CD4-positive, alpha-beta T cell treated with Interleukin-10 for 1 hour (primary cell): ENCODE measurements at places on chromosomes 4 and X.

DNA sequence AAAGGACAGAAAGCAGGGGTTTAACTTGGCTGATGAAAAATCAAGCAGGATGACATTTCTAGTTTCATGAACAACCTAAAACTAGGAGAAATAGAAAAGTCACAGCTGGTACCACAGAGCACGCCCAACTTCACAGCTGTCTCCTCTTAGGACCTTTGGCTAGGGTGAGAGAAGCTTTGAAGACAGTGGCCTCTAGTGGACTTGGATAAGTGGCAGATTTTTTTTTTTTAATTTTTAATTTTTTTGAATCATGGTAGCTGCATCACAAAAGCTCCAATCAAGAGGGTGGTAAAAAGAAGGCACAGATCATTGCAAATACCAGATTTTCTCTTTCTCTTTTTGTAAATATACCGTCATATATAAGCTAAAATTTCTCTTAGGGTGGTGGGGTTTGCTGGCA is 20.2 kb upstream of the MAP3K15 start:
- no peak for DNase-seq

DNA sequence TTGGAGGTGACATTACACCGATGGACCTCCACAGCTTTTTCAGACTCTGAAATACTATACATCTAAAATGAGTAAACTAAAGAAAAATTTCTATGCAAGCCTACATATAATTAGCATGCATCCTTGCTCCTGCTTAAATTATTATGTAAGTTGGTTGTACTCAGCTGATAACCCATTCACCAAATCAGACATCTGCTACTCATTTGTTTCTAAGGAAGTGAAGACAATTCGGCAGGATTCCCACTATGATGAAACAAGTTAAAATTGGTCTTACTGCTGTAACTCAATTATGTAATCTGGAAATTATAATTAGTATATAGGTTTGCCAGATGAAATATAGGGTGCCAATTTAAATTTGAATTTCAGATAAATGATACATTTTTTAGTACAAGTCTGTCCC is 59.5 kb upstream of the FGF13 start:
- no peak for DNase-seq

DNA sequence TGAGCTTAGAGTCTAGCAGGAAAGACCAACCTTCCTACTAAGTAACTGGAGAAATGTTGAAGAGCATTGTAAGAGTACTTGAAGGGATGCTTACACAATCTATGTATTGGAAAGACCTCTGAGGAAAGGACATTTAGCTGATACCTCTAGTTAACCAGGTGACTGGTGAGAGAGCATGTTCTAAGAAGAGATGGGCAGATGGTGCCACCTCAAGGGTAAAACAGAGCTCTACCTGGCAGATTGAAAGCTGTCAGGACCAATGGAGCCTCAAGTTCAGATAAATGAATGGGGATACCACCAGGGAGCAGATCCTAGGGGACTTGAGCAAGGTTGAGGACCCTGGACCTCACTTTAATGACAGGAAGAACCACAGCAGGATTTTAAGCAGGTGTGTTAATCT is 196.4 kb downstream of the QDPR start:
- no peak for DNase-seq

DNA sequence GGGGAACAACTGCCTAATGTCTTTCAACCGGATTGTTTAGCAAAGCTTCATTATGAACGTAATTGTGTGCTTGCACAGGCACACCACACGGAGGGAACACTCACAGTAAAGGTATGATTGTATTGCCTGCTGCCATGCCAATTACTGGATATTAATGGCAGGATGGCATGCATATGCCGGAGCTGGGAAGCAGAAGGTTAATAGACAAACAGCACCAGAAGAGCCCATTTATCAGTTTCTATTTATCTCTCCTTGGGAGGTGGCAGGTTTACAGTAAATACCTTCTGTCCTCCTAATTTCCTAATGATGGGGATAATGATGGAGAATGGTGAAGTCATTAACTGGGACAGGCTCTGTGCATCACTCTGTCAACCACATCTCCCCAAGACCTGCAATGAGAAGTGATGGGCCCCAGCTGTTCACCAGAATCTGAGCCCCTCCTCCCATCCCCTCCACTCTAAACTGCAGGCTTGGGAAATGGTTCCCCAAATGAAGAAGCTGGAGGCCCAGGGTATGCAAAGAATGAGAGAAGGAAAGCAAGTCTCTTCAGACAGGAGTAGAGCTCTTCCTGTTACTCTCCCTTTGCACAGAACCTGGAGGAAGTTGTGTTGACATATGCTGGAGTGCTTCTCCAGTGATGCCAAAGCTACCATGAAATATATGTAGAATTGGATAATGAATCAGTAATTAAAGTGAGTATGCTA is 160.8 kb downstream of the NAA11 start:
- DNase-seq = no peak

DNA sequence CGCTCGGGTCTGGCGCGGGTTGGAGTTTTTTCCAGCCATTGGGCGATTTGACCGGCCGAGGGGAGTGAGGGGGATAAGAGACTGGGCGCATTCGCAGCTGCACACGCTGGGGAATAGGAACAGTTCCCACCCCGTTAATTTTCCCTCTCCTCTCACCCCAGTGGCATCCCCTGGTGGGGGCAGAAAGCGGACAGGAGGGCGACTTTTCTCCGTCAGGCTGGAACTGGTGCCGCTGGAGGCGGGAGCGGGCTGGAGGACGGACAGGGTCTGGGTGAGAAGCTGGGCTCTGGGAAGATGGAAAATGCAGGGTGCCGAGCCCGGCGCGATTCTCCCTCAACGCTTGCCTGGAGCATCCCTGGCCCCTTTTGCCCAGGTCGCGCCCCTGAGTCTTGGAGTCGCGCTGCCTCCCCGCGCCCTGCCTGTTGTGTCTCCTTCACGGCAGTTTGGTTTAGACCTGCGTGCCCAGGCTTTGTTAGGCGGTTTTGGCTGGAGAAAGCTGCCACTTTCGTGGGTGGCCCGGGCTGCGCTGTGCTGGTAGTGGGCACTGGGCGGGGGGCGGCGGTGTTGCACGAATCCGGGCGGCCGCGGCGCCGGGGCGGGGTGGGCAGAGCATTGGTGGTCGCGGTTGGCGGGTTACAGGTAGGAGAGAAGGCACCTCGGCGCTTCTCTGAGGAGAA is 2.0 kb downstream of the ADGRL3 start:
- DNase-seq = no peak

DNA sequence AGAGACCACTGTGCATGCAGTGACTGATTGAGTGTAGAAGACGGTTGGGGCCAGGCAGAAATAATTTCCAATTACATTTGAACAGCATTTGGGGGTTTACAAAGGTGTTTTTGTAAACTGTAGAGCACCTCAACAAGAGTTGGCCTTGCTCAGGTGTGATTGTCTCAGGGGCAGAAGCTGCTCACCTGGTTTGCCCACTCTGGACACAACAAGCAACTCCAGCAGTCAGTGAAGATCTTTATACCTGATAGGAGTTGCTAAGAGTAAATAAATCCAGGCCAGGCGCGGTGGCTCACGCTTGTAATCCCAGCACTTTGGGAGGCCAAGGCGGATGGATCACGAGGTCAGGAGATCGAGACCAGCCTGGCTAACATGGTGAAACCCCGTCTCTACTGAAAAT is 221.3 kb downstream of the RAB28 start:
- DNase-seq = no peak

- DNase-seq = no peak
Measured at GRCh38 chr4:100826808-100827548, 309.2 kb upstream of the EMCN start.

DNA sequence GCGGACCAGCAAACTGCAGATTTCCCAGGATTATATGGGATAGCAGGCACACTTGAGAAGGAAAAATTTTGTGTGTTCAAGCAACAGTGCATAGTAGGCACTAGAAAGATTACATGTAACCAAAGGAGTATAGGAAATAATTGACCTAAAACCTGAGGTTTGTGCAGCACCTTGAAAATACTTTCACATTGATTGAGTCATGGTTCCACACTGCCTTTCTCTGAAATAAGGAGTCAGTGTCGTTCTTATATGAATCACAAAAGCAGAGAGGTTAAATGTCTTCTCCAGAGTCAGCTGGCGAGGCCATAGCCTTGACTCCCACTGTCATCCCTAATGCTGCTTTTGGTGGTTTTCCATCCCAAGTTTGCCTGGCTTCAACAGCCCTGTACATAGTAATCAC is 138.9 kb downstream of the SOWAHB start:
- DNase-seq = no peak

- DNase-seq = no peak
Measured at GRCh38 chr4:3177426-3177825, 71.5 kb upstream of the MSANTD1 start.

DNA sequence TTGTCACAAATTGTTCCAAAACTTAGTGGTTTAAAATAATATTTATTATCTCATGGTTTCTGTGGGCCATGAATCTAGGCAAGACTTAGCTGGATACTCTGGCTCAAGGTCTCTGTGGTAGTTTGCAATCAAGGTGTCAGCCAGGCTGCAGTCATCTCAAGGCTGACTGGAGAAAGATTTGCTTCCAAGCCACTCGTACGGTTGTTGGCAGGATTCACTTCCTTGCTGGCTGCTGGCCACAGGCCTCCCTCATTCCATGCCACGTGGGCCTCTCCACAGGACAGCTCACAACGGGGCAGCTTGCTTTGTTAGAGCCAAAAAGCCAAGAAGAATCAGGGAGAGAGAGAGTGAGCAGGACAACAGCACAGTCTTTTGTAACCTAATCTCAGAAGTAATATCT is 101.4 kb downstream of the WWC2 start:
- DNase-seq = no peak

DNA sequence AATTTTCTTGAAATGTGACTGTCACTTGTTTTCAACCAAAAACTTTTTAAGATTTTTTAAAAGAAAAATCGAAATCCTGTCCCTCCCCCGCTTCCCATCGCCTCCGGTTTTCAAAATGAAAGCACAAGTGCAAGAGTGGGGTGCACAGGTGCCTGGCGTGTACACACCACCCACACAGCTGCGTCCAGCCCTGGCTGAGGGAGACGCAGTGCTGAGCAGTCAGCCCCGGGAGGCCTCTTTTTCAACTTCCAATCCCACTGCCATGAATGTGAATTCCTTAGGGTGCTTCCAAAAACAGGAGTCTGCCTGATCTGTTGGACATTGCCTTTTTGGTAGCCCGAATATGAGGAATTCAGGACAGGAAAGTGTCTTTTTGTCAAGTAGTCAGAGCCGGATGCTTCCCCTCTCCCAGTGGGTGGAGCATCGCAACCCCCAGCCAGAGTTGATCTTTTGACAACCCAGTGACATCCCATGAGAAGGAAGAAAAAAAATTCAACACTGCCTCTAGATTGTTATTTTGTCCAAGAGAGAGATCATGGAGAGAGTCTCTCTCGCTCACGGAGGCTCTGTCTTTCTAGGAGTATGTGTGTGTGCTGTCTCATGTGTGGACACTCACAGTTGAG is 8.9 kb downstream of the PRRG3 start:
- DNase-seq = no peak

GRCh38 chr4:67723341-67723740 is 22.4 kb upstream of the UBA6 start:
- DNase-seq = no peak

GRCh38 chrX:95346856-95347255 is 1337.8 kb upstream of the DIAPH2 start:
- DNase-seq = no peak

- DNase-seq = no peak
Measured at GRCh38 chr4:71609167-71609566, 174.7 kb downstream of the GC start.

- no peak for DNase-seq
Measured at GRCh38 chr4:106245176-106245575, 70.8 kb downstream of the TBCK start.

- no peak for DNase-seq
Measured at GRCh38 chr4:73727685-73728084, 12.7 kb upstream of the CXCL8 start.

- peak; percentile 10 for DNase-seq
Measured at GRCh38 chrX:10199212-10199611, 42.4 kb downstream of the CLCN4 start.

DNA sequence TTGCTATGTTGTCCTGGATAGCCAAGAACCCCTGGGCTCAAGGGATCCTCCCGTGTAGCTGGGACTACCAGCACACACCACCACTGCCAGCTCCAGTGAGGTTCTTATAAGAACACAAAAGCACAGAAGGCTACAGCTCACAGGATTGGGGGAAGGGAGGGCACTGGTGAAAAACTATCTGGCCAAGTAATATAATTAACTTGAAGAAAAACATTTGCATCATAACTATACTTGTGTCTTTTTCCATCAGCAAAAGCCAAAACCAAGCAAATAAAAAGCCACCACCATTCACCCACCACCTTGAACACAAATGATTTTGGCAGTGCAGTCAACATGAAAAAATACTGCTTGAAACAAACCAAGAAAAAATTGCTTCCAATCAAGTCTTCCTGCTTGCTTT is 188.2 kb downstream of the MAML3 start:
- DNase-seq = no peak

GRCh38 chrX:25204182-25204581 is 188.4 kb upstream of the ARX start:
- DNase-seq = no peak

DNA sequence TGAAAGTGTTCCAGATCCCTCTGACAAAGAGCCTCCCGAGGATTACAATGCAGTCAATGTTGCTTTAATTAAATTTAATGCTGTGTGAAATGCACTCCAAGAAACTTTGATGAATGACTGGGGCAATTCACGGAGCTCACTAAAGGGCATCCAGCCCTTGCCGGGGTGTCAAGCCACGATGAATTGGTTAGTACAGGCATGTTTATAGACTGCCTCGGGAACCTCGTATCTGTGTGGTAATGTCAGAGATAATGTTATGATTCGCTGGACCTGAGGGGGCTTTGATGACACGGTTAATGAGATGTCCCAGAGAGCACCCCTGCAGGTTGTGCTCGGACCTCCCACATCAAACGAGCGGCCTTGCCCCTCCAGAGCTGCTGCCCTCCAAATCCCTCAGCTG is 428.8 kb downstream of the NKX6-1 start:
- DNase-seq = no peak

- no peak for DNase-seq
Measured at GRCh38 chrX:153065389-153065788, 6.9 kb upstream of the PNMA6A start.

DNA sequence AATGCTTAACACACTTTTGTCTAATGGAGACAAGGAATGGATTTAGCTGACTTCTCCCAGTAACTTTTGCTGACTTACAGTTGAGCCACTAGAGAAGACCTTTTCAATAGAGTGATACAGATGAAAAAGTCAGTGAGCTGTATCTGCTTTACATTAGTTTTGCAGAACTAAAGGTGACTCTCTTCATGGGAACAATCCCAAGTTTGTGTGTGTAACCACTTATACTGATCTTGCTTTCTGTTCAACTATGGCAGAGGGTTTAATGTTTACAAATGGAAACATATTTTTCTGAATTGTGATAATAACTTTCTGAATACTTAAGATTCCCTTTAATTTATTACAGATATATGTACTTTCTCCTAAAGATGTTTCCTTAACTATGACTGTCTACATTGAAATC is 182.6 kb upstream of the PUDP start:
- no peak for DNase-seq

- no peak for DNase-seq
Measured at GRCh38 chrX:135985973-135986310, 707 bp downstream of the SLC9A6 start.

DNA sequence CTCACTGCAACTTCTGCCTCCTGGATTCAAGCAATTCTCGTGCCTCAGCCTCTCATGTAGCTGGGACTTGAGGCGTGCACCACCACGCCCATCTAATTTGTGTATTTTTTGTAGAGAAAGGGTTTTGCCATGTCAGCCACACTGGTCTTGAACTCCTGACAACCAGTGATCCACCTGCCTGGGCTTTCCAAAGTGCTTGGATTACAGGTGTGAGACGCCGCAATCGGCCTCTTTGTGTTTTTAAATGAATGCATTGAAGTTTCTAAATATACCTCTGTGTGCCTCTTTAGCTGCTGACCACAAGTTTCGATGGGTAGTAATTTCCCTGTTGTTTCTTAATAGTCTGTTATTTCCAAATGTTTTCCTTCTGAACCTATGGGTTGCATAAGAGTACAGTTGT is 765.3 kb upstream of the GRIA3 start:
- no peak for DNase-seq
